Activated CD8-positive, alpha-beta memory T cell treated with anti-CD3 and anti-CD28 coated beads, Interleukin-2, amount 50 U/mL, for 4 hours (primary cell): ENCODE measurements at places on chromosomes 1 and 21.

DNA sequence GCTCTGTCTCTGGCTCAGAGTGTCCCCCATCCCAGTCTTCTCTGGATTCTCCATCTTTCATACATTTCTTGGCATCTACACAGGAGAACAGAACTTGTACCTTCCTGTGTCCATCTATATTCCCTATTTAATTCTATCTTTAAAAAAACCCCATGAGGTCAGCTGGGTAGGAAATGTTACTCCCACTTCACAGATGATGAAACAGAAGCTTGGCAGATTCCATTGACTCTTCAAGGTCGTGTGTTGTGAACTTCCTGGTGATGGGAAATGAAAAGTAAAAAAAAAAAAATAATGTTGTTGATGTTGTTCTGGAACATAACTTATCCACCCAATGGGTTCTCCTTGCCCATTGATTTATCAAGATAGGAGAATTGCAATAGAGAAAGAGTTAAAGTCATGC, 8.9 kb downstream of the CHI3L2 start:
- DNase-seq: no peak

GRCh38 chr1:46520063-46520911, 30.7 kb downstream of the DMBX1 start:
- no peak for DNase-seq

DNA sequence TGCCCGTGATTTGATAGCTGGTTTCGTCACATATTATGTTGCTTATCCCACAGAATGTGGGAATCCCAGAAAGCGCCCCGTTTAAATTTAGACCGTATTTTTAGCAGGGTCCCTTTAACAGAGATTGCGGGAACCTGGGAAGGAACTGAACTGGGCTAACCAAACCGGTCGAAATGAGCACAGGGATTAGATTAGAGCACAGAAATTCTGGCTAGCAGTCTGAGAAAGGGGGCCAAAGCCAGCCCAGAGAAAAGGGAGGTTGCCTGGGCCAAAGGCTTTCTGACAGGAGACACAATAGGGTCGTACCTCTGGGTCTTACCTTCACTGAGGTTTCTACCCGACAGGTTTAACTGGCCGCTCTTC, 327 bp downstream of the LRRC40 start:
- DNase-seq: no peak

- DNase-seq: no peak
These were observed 112.5 kb upstream of the CACHD1 start for GRCh38 chr1:64357422-64357821.

- no peak for DNase-seq
These were observed 171.7 kb downstream of the BACH1 start for GRCh38 chr21:29470397-29470796.

- DNase-seq: no peak
These were observed 115.7 kb downstream of the KCNJ6 start for GRCh38 chr21:37800456-37801061.

DNA sequence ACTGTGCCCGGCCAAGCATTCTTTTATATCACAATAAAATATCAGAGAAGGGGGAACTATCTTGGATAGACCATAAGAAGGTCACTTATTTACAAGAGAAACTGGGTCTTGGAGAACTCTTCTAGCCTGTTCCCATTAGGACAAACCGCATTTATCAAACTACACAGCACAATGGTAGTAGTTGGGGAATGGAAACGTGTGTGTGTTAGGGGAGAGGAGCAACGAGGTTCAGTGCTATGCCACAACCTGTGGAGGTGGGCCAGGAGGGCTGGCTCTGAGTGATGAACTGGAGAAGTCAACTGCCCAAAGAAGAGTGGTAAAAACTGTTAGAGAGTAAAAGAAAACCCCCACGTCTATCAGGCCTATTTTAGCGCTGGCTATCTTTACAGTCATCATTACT, 1.6 kb downstream of the DONSON start:
- DNase-seq: no peak

GRCh38 chr1:21318714-21319159, 28.5 kb upstream of the ECE1 start:
- DNase-seq: no peak

DNA sequence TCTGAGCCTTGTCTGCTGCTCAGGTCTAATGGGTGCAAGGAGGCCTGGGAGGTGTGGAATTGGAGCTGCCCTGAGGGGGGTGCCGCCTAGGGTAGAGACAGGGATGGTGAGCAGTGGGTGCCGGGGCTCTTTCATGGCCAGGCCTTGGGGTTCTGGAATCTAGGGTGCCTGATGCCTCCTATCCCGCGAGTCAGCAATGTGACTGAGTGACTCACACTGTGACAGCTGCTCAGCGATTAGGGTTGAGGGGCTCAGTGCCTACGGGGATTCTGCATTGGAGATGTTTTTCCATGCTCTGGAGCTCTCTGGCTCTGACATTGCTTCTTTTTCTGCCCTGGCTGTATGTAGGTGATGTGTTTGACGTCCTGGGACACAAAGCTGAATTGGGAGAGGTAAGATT, 16.8 kb downstream of the ATP8B2 start:
- no peak for DNase-seq

DNA sequence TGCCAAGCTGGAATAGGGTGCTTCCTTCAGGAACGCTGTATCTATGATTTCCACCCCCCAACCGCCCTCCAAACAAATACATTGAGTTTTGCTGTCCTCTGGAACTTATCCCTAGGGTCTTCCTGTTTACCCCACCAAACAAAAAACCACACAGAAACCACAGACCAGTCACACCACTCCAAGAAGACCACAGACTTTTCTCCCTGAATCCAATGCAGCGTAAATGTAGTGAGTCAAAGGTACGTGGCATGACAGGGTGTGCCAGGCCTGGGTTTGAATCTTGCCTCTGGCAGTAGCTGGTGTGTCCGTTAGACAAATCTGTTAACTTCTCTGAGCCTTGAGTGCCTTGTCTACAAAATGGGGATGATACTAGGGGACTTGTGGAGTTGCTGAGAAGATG, 27.8 kb downstream of the ASAP3 start:
- DNase-seq: no peak

DNA sequence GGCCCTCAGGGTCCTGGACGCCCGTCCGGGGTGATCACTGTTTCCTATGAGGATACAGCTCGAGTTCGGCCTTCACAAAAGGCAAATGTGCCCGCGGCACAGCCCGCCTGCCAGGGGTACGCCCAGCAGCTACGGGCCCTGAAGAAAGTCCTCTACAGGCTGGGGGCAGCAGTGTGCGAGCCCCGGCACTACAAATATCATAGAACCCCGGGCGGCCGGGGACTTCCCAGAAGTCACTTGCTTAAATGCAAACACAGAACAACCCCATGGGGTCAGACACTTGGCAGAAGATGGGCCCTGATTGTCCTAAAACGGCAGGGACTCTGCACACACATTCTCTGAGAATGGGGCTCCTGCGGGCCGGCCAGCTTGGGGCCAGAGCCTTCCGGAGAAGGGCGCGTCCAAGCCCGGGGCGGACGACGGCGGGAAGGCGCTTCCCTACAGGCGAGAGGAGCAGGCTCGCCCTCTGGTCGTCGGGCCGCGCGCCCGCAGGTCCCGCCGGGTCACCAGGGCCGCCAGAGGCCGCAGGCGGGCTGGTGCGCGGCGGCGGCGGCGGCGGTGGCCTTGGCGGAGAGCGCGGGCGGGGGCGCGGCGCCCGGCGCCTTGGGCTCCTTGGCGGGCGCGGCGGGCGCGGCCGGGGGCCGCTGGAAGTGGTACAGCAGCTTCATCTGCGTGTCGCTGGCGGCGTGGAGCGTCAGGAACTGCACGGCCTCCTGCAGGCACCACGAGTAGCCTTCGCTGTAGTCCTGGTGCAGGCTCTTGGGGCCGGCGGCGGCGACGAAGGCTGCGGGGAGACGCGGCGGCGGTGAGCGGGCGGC, 888 bp downstream of the HES5 start:
- peak; percentile 56 for DNase-seq

GRCh38 chr1:44812822-44813543, 4.7 kb downstream of the BTBD19 start:
- no peak for DNase-seq

DNA sequence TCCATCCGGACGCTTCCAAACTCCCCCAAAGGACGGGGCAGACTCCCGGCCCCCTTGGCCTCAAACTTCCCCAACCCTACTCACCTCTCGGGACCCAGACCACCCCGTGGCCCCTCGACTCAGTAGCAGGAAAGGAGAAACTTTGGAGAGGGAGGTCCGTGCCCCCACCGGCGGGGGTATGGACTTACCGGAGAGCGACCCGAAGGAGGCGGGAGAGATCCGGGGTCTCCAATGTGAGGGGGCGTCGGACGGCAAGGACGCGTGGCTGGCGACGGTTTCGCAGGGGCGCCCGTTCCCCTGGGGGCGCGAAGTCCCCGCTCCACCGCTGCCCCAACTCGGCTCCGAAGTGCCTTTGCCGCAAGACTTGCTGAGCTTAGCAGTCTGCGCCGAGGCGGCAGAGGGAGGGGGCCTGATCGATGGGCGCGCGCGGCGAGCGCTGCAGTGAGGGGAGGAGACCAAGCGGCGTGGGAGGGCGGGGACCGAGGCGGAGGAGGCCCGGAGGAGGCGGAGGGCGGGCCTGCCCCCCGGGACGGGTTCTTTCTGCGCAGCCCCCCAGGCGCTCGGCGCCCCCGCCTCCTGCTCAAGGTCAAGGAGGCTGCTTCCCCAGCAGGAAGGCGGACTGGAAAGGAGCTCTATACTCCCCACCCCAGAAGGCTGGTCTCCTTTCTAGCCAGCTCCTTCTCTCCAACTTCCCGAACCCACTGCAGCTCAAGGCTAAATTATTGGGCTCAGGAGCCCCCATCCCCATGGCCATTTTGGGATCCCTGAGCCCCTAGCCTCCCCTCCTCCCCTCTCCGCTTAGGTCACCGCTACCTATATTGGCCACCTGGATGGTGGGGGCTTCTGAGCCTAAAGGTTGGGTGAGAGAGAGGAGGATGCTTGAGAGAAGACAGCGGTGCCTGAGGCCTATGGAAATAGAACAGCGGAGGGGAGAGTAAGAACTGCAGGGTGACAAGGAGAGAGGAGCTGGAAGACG, at the start of gene SYT2:
Gene SYT2, minus strand, starts transcription at position 385 of the 976 bp plus-strand sequence. CDS start 104,682 bp downstream, outside the sequence.
- DNase-seq: no peak

- no peak for DNase-seq
These were observed 247.1 kb downstream of the CHRM3 start for GRCh38 chr1:239633432-239633831.
